Ammon's horn (tissue), 1 donor: ENCODE measurements at places on chromosomes 16 and 17.

DNA sequence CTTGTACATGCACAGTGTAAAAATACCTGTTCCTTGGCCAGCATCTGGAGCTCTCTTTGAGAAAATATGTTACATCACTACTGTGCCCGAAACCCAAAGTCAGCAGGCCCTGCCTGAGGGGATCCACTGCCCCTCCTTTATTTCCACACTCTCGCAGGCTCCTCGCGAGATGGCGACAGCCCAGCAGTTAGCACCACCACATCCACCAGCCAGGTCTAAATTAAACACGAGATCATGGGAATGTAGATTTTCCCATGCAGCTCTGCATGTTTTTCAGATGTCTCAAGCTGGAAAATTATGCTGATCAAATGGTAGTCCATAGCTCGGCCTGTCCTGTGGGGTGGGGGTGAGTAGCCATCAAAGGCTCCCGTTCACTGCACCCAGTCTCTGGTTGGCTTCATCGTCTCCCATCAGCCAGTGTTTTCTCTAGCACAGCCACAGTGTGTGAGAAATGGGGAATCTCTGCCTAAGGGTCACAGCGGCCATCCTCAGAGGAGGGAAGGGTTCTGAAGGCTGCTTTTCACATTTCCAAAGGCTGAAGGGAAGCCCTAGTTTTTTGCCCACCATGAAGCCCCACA, 34.7 kb downstream of the EPN2 start:
- peak; percentile 58 for DNase-seq

GRCh38 chr16:66460703-66461102, 33.6 kb downstream of the BEAN1 start:
- DNase-seq: no peak

DNA sequence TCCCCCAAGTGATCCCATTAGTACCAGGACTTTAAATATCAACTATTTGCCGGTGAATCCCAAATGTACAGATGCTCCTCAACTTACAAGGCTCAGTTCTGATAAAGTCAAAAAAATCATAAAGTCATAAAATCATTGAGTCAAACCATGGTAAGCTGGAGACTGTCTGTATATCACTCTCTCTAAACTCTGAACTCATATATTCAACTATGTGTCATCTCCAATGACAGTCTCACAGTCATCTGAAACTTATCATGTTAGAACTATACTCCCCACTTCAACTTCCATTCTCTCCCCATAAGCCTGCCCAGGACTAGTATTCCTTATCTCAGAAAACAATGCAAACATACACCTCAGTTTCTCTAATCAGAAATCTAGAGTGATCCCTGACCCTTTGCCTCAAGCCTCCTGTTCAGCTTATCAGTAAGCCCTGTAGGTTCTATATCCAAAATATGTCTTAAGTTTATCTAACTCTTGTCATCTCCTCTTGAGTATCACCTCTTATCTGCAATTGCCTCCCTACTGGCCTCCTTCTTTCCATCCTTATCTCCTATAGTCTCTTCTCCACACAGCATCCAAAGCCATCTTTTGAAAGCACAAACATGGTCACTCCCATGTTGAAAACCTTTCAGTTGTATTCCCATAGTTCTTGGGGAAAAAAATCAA, 55.0 kb downstream of the SSH2 start:
- no peak for DNase-seq

DNA sequence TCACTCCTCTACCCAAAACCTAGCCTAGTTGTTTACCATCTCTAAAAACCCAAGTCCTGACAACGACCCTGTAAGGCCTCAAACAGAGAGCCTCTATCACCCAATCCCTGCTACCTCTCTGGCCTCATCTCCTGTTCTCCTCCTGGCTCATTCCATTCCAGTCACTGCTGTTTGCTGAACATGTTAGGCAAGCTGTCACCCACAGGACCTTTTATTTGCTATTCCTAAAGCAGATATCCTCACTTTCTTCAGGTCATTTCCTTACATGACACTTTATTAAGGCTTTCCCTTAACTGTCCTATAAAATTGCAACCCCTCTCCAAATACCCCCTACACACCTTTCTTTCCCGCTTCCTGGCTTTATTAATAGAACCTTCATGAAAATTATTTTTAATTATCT, 85.1 kb downstream of the KANSL1 start:
- DNase-seq: no peak

- DNase-seq: peak; percentile 55
Measured at GRCh38 chr17:41666237-41666641, 22.4 kb upstream of the EIF1 start.

GRCh38 chr17:37826497-37827430, 81.9 kb upstream of the HNF1B start:
- DNase-seq: peak; percentile 60

DNA sequence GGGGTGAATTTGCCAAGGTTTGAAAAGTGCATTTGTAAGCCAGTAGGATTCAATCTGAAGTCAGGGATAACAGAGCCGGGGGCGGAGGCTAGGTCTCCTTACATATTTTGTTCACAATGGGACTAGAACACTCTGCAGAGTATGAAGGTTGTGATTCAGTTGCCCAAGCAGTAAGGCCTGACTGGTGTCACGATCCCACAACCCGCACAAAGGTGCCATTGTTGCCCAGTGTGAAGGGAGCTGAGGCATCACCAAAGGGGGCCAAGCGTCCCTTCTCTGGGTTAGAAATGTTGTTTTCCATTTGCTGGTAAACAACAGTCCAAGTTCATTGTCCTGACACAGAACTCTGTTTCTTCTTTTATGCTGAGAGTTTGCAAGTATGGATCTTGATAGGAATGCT, 471.8 kb downstream of the MAF start:
- no peak for DNase-seq

GRCh38 chr16:65570261-65570660, 448.4 kb upstream of the CDH11 start:
- DNase-seq: no peak

GRCh38 chr16:24009098-24009497, 173.3 kb downstream of the PRKCB start:
- no peak for DNase-seq

DNA sequence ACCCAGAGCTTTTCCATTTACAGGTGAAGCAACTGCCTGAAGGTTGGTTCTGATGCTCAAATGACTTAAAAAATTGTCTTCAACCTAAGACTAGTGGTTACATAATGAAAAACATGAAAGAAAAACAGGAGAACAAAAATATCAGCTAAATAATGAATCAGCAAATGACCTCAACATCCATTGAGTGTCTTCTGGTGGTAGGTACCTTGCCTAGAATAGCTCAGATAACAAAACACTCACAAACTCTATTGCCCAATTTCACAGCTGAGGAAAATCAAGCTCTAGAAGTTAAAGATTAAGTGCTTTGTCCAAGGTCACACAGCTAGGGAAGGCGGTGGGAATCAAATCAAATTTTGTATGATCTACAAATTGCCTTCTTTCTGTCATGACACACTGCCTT, 304.6 kb upstream of the CDH11 start:
- DNase-seq: no peak

GRCh38 chr17:4574448-4575045, 9.8 kb upstream of the SMTNL2 start:
- DNase-seq: no peak

- DNase-seq: no peak
Measured at GRCh38 chr17:27810211-27810901, 10.0 kb upstream of the NOS2 start.

- DNase-seq: no peak
Measured at GRCh38 chr17:48228720-48229119, 121.2 kb downstream of the SNX11 start.

GRCh38 chr16:64406770-64407181, 715.1 kb downstream of the CDH11 start:
- DNase-seq: peak; percentile 29

GRCh38 chr17:27566671-27567562, 64.1 kb upstream of the LGALS9 start:
- no peak for DNase-seq

DNA sequence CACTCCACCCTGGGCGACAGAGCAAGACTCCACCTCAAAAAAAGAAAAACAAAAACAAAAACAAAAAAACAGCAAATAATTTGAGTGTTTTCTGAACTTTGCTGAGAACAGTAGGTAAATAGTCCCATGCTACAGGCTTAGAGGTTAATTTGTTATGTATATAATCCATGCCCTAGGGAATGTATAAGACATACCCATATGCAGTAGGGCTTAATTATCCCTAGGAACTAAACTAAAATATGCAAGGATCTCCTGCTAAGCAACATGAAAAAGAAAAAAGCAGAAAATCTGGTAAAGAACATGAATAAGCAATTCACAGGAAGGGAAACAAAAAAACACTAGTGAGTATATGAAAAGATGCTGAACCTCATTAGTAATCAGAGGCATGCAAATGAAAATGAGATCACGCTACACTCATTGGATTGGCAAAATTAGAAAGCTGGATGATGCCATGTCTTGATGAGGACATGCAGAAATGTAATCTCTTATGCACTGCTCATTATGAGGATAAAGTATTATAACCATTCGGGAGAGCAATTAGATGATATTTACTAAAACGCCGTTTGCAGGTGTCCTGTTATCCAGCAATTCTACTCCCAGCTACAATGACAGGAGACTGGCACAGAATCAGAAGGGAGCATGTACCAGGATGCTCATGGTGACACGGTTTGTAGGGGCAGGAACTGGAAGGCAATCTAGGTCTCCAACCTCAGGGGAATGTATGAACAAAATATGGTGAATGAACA, 5.6 kb downstream of the KCTD13 start:
- DNase-seq: peak; percentile 59

DNA sequence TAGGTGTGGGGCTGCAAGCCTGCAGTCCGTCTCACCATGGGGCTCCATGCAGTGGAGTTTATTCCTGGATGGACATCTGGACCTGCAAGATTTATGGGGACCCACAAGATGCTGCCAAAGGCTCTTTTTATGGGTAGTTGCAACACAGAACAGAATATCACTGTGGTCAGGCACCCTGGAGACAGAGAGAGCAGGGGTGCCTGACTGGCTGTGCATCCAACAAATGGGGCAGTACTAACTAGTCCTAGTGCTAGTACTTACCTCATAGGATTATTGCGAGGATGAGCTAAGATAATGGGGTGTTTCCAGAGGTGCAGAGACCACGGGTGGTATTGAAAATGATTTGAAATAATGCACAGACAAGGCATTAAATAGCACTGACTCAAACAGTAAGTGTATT, 42.4 kb upstream of the MMP2 start:
- no peak for DNase-seq

DNA sequence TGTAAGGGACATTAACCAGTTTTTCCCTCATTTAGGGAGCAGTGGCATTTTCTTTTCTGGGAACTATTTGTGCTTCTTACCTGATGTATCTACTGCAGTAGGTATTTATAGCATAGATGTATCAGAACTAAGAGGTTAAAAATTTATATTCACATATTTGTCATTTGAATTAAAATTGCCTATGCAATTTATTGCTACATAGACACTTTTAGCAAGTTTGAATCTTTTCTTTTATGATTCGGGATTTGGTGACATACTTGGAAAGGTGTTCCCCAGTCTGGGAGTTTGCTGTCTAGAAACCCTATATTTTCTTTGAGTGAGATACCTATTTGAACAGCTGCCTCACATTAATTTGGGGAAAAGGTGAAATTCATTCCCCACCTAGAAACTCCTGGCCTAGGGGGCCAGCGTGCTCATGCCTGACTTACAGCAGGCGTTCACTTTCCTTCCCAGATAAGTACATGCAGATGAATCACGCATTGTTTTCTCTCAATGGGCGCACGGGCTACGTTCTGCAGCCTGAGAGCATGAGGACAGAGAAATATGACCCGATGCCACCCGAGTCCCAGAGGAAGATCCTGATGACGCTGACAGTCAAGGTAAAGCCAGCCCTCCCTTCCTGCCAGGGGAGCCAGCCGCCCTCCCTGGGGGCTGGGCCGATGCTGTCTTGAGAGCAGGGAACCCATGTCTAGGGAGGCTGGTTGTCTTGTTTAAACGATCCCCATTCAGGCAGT, 73.8 kb downstream of the SDR42E1 start:
- no peak for DNase-seq

GRCh38 chr17:79473111-79473875, 137.6 kb downstream of the RBFOX3 start:
- no peak for DNase-seq

DNA sequence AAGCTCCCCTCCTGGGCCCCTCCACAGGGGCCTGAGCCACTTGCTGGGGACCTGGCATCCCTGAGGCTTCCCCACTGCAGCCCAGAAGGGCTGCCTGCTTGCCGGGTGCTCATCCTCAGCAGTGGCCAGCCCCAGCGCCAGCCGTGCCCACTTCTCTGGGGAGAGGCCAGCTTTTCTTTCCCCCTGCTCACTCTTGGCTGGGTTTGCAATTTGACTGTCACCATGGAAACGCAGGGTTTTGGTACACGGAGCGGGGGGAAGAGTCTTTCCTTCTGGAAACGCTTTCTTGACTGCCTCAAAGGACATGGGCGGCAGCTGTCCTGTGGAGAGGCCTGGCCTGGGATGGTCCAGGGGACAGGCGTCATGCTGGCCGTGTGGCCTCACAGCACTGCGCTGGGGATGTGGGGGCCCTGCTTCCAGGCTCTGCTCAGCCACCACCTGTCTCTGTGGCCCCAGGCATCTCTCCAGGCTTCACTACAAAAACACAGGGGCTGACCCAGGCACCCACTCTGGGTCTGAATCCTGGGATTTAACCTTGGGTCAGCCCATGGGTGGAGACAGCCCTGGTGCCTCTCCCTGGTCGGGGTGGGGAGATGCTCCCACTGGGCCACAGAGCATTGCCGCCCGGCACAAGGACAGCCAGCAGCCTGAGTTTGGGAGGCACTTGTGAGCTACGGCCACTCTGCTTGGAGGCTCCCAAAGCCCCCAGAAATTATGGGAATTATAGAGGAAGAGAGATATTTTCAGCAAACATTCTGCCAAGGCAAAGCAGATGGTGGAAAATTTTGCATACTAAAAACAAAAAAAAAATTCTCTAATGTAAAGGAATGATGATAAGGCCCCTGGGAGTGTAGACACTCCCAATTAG, 45.9 kb upstream of the DOC2B start:
- peak; percentile 57 for DNase-seq

- no peak for DNase-seq
Measured at GRCh38 chr17:77332034-77332971, 191.5 kb downstream of the SEC14L1 start.

- DNase-seq: peak; percentile 82
Measured at GRCh38 chr16:29811896-29812665, at the start of gene PRRT2. Gene PRRT2, plus strand, starts transcription at chr16:29812193. Its CDS starts 862 bp downstream, at chr16:29813055.

DNA sequence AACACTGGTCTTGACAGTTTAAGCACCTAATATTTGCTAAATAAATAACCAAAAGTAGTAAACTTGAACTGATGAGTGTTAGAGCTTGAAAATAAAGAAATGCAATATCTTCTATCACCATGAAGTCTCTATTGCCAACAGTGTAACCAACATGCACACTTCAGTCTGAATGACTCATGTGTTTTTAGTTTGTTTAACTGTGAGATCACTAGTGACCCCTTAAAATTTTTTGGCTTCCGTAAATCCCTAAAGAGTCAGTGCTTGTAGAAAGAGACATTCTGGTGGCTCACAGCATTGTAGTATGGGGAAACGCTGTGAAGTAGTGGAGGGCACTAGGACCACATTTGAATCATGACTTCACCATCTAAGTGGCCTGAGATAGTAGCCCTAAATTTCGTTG, 341.1 kb downstream of the PMP22 start:
- no peak for DNase-seq

GRCh38 chr17:61388561-61389356, 10.9 kb upstream of the TBX2 start:
- DNase-seq: no peak

- no peak for DNase-seq
Measured at GRCh38 chr17:40110026-40110845, 9.8 kb upstream of the NR1D1 start.
